ENCODE measurements at places on chromosomes 16 and 17.

DNA sequence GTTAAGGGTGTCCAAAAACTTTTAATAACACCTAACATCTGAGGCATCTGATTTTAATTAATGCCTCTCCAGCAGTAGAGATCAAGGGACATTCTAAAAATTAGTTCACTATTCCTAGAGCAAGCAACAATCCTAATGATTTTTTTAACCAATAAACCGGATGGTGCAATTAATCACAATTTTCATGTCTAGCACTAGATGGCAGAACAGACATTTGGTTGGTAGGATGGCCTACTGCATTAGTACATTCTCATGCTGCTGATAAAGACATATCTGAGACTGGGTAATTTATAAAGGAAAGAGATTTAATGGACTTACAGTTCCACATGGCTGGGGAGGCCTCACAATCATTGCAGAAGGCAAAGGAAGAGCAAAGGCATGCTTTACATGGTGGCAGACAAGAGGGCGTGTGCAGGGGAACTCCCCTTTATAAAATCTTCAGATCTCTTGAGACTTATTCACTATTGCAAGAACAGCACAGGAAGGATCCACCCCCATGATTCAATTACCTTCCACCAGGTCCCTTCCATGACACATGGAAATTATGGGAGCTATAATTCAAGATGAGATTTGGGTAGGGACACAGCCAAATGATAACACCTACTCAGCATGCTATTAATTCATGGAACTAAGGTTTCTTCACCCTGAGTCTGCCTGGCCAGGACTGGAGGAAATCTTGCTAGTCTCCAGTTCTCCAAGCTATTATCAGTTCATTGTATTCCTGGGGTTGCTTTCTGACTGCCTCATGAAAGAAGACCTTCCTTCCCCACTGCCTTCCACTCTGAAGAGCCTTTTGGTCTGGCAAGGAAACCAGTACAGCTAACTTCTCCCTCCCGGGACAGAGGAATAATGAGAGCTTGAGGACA is 24.8 kb downstream of the HS3ST3A1 start:
- DNase-seq: no peak

DNA sequence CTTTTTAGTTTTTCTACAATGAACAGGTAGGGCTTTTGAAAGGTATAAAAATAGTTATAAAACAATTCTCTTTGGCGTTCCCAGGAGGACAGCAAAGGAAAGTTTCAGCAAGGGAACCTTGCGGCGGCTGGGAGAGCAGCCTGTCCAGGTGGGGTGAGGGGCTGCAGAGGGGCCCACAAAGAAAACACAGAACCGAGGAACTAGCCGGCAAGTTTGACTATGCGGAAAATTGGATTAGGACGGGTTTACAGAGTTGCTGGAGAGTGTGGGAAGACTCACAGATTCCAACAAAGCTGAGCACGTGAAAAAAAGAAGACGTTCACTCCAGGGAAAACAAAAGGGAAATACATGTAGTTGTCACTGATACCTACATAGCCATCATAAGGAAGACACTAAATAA is 40.2 kb upstream of the METTL16 start:
- DNase-seq: peak; percentile 71

GRCh38 chr16:80947708-80948625 is 58.7 kb downstream of the CMC2 start:
- no peak for DNase-seq

GRCh38 chr16:58415003-58415402 is 22.7 kb downstream of the GINS3 start:
- no peak for DNase-seq

GRCh38 chr16:64151990-64152767 is 969.7 kb downstream of the CDH11 start:
- no peak for DNase-seq

DNA sequence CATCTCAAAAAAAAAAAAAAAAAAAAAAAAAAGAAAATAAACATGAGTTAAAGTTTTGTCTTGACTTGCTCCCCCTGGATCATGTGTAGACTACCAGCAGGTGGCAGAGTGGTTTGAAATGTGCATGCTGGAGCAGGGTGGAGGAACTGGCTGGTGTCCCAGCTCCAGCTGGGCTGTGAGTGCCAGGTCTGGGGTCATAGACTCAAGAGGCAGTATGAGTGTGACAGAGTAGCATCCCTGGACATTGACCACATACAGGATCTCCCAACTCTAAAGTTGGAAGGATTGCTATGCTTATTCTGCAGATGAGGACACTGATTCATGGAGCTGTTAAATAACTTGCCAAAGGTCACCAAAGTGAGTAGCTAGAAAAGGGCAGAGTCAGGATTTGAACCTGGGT is 198.0 kb upstream of the MPHOSPH6 start:
- peak; percentile 76 for DNase-seq
